ENCODE measurements at places on chromosomes 12 and 14.

GRCh38 chr12:58521796-58522195, 398.5 kb downstream of the LRIG3 start:
- no peak for DNase-seq

- DNase-seq = no peak
Observed at GRCh38 chr12:46005151-46005797, 14.9 kb upstream of the SCAF11 start.

- DNase-seq = no peak
Observed at GRCh38 chr12:97681612-97682504, 219.3 kb downstream of the RMST start.

DNA sequence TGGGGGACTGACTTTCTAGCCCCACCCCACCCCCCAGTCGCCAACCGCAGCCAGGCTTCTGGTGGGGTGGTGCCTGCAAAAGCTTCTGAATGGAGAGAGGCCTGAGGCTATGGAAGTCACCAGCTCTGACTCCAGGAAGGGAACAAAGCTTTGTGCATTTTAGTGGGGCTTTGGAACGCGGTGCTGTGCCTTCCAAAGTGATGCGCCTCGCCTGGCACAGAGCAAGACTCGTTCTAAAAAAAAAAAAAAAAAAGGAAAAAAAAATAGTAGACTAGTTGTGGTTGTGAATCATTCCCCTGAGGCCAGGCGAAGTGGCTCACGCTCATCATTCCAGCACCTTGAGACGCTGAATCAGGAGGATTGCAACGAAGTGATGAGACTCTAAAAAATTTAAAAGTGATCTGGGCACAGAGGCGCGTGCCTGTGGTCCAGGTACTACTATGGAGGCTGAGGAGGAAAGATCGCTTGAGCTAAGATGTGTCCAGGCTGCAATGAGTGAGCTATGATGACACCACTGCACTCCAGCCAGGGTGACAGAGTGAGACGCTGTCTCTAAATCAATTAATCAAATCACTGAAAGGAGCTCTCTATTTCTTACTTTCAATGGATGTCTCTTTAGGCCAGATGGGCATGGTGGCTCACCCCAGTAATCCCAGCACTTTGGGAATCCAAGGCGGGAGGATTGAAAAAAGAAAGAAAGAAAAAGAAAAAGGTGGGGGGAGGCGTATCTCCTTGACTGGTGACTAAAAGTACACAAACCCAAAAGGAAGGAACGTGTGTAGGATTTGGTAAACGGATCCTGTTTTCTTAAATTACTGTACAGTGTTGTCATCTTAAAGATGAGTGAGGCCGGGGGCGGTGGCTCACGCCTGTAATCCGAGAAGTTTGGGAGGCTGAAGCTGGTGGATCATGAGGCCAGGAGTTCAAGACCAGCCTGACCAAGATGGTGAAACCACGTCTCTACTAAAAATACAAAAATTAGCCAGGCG, 259.6 kb upstream of the ALG10B start:
- DNase-seq = no peak

DNA sequence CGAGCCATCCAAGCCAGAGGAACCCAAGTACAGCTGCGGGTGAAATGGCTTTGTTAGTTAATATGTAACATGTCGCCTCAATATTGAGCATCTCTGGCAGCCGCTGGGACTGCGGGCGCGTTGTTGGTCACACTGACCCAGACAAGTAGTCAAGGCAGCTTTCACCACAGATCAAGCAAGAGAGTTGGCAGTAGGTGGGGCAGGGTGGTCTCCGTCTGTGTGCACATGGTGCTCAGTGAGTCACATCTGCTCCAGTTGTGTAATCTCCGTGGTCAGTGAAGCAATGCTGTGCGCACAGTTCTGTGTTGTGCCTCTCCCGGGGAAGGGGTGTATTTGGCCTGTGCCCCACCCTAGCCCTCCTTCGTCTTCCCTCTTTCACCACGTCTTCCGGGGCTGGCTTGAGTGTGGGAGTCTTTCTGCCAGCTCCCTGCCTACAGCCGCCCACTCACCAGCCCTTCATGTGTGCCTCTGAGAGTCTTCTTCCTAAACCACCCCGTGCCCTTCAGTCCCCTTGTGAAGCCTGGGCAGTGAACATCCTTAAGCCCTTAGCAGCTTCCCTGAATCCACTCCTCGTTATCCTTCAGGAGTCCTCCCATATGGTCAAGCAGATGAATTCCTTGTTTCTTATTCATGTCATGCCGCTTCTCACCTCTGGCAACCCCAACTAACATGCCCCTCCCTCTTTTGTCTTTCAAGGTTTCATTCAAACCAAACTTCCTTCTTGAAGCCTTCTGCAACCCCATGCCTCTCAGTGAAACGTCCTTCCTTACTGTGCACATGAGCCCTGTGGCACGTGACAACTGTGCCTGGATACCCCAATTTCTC, 242.1 kb downstream of the CACNA1C start:
- no peak for DNase-seq

- no peak for DNase-seq
Observed at GRCh38 chr14:85334316-85334715, 195.6 kb upstream of the FLRT2 start.
